ENCODE measurements at places on chromosomes 7 and 10.

GRCh38 chr10:1594372-1595241 lies 142.7 kb downstream of the ADARB2 start:
- no peak for DNase-seq

DNA sequence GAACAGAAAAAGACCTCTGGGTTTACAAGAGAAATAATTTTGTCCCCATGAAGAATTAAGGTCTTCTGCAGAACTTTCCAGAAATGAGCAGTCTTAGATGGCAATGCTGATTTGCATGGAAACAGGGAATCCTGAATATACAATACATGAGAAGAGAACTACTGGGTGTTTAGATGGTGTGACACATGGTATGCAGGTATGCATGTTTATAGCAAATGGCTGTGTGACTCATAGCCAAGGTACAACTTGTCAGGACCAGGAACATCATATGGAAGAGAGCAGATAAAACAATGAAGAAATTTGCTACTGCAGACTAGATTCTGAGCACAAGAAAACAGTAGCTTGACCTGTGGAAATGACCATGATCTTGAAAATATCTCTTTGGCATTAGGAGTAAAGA lies 907.8 kb downstream of the GATA3 start:
- DNase-seq, result no peak

GRCh38 chr7:825386-825785 lies 6.9 kb upstream of the SUN1 start:
- DNase-seq, result no peak

DNA sequence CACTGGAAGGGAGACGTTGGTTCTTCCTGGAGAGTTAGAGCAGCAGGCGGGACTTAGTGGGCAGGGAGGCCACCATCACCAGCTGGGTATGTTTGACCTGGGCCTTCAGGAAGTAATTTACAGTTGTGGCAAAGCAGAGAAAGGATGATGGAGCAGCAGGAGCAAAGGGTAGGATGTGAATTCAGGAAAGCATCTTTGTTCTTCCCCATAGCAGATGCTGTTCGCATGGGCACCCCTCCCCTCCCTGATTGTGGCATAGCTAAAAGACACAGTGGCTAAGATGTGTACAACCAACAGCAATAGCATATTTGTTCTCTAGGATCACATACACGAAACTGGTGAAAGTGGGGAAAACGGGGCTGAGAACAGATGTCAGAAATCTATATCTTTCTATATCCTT lies 56.3 kb upstream of the ITPRID1 start:
- no peak for DNase-seq

- no peak for DNase-seq
These were observed 76.5 kb upstream of the FGL2 start for GRCh38 chr7:77276120-77276519.

- DNase-seq, result no peak
These were observed 35.9 kb downstream of the INSIG1 start for GRCh38 chr7:155333346-155334234.

DNA sequence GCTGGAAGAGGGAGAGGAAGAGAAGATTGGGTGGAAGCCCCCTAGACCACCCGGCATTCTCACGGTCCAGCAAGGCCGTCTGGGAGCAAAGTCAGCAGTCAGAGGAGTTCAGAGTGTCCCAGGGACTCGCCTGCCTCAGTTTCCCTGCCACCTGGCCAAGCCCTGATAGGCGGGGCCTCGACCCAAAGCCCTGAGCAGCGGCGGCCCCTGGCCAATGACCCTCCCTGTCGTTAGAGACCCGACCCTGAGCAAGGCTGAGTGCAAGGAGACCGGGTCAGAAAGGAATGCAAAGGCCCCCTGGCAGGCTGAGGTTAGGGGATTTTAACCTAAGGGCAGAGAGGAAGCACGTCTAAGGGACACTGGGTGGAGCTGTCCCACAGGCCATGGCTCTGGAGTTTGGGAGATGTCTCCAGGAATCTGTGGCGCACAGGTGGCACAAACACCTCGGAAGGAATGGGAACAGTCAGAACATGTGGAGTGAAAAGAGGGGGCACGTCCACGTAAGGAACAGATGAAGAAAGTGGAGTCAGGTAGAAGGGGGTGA lies 196.8 kb upstream of the PDE1C start:
- no peak for DNase-seq

DNA sequence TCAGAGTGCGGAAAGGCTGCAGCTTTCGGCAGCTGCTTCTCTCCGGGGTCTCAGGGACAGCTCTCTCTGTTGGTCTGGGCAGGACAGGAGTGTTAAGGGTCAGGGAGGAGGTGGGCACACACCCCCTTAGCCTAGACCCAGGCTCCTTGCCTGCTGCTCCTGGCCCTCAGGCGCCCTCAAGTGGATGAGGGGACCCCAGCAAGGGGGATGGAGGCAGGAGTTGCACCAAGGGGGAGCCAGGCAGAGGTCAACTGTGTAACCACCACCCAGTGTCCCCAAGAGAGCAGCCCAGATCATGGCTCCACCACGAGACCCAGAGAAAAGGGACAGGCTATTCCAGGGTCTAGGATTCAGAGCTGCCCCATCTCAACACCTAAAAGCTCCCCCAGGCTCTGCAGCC lies 26.9 kb downstream of the SPOCK2 start:
- DNase-seq, result no peak

DNA sequence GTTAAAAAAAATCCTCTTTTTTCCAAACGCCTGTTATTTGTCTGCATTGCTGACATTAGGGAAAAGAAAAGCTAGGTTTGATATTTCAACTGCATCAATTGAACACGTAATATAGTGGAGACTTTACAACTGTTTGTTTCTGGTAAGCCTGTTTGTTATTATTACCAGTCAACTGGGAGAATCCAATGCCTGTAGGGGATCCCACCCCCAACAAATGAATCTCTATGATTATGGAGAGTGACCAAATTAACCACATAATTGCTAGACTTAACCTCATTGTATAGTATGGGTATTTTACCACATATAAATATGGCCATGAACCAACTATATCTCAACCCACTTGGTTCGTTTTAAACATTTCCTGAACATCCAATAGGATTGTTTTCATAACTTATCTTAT lies 216.1 kb downstream of the TWIST1 start:
- no peak for DNase-seq

- DNase-seq, result no peak
These were observed 23.0 kb upstream of the TEX47 start for GRCh38 chr7:88818552-88818951.

DNA sequence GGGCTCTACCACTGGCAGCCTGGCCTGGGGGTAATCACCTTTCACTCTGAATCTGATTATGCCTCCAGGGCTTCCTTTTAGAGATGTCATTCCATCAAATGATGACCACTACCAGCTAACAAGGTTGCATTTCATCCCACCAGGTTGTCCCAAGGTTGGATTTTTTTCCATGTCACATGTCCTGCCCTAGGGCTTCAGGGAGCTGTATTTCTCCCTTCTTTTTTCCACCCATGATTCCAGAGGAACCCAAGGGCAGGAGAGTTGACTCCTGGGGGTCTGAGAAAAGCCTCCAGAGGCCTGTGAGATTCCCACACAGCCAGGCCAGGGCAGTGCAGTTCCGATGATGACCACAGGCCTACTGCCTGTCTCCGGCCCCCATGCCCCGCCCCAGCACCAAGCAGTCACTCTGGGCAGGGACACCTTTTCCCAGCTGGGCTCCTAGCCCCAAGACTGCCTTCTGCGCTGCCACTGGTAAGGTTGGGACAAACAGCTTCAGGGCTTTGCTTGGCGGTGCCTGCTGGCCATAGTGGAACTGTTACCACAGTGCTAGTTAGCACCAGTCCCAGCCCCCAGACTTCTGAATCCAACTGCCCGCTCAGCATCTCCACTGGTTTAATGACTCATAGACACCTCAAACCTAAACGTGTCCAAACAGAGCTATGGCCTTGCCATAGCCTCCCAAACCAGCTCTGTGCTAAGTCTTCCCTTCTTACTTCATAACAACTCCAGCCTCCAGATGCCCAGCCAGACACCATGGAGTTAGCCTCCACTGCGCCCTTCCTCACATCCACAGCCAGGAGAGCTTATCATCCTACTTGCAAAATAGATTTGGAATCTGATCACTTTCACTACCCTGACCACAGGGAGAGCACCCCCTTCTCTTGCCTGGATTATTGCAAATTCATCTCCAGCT lies 133.7 kb downstream of the ARHGAP22 start:
- peak; percentile 47 for DNase-seq

DNA sequence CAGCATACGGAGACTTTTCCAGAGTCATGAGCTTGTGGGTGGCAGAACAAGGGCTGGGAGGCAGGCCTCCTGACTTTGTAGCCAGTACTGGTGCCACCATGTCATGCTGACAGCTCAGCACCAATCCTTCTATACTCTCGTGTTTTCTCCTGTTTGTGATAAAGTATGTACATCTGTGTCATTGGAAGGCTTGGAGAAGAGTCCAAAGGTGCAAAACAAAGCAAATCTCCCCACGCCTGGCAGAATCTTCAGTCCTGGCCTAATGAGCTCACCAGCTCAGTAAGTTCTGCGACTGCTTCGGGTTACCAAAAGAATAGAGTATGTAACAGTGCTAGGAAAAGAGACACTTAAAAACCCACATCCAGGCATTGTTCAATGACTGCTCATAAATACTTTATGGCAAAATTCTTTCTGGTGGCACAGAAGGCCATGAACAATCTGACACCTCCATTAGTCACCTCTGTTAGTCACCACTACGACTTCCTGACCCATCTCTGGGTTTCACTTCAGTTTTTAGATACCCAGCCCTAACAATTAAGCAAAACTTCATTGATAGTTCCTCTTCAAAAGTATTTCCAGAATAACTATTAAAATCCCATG lies 24.5 kb downstream of the STEAP1 start:
- no peak for DNase-seq

DNA sequence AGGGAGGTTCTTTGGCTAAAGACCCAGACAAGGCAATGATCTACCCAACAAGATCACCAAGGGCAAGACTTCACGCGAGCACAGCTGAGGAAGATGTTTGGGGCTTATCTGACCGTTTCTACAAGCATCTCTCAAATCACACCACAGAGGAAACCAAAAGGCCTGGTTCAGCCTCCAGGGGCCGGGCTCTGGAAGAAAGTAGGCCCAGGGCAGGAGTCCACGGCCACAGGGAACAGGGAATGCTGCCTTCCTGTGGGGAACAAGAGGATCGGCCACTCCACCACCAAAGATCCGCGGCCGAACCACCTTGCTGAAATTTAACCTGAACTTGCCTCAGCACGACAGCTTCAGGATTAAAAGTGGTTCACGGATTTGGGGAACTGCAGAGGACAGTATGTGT lies 332.5 kb downstream of the PTPRN2 start:
- no peak for DNase-seq

GRCh38 chr7:95478272-95479037 lies 7.3 kb upstream of the ASB4 start:
- DNase-seq, result no peak

GRCh38 chr7:99173787-99174186 lies 29.9 kb upstream of the SMURF1 start:
- no peak for DNase-seq

- DNase-seq, result no peak
These were observed 29.4 kb downstream of the RABGEF1 start for GRCh38 chr7:66769833-66770512.

- no peak for DNase-seq
These were observed 875.0 kb downstream of the REEP3 start for GRCh38 chr10:64396105-64396708.

- no peak for DNase-seq
These were observed 36.9 kb upstream of the KMT2E start for GRCh38 chr7:104976966-104977636.

DNA sequence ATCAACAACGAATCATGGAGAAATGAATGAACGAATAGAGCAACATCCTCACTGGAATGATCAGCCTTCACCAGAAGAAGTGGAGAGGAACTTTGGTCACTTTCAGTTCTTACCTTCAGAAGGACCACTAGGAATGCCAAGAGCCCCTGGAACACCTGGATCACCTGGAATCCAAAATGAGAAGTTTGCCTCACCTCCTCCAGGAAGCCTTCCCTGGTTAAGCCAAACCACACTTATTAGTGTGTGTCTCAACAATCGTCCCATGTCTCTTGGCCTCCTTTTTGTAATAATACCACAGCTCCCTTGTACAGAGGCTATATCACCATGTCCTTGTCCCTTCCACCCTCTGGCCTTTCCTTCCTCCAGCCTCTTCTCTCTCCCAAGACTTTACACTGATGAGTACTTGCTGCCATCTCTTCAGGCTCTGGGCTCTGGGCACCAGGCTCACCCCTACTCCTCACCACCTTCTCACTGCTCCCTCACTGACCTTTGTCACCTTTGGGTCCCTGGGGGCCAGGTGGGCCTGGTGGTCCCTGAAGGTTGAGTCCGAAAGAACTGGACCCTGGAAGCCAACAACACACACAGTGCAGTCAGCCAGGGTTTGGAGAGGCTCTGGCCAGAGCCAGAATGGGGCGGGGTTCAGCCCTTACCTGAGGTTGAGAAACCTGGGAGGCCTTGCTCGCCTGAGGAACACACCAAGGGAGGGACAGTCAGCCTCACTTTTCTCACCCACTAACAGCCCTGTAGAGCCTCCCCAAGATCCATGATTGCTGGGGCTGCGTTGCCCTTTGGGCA lies 46.5 kb downstream of the COL17A1 start:
- DNase-seq, result peak; percentile 39

DNA sequence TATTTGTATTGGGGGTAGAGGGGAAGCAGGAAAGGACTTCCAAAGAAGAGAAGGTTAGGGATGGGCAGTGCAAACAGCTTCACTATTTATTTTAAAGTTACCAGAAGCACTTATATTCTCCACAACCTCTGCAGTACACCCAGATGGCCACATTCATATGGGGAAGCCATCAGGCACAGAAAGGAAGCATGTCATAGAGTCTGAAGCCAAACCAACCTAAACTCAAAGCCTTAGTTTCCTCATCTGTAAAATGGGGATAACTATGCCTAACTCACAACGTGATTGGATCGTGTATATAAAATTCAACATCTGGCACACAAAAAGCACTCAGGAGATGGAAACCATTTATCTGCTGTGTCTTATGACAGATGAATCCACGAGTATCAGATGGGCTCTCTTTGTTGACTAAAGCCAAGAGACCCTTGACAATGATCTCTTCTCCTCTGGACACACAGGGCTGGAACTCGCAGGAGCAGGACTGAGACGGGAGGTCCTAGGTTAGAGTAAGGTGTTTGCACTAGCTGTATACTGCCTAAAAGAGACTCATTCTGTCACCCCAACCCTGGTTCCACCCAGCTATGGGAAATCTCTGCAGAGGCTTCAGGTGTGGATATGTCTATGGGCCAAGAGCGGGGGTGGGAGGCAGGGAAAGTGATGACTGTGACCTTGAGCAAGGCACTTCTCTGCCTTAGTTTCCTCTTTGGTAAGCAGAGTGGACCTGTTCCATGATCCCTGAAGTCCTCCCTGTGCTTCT lies 1.8 kb downstream of the KIAA1549 start:
- no peak for DNase-seq

- no peak for DNase-seq
These were observed 301.9 kb downstream of the LRMDA start for GRCh38 chr10:75733135-75733890.

GRCh38 chr7:40165216-40165615 lies 30.4 kb downstream of the SUGCT start:
- no peak for DNase-seq

DNA sequence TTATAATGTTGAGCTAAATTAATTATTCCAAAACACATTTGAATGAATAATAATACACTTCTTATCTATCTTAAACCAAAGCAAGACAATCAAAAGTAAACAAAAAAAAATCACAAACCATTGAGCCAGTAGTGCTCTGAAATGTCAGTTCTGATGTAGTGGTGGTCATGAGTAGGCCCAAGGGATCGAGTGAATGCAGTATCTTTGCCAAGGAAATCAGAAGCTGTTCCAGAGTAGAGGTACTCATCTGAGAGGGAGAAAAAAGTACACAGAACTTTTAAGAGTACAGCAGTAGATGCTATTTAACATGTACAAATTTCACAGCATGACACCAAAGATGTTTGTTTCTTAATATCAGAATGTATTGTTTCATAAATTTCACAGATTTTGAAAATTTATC lies 121.5 kb downstream of the SEMA3D start:
- DNase-seq, result no peak
